ENCODE measurements at places on chromosomes 1 and 21.

DNA sequence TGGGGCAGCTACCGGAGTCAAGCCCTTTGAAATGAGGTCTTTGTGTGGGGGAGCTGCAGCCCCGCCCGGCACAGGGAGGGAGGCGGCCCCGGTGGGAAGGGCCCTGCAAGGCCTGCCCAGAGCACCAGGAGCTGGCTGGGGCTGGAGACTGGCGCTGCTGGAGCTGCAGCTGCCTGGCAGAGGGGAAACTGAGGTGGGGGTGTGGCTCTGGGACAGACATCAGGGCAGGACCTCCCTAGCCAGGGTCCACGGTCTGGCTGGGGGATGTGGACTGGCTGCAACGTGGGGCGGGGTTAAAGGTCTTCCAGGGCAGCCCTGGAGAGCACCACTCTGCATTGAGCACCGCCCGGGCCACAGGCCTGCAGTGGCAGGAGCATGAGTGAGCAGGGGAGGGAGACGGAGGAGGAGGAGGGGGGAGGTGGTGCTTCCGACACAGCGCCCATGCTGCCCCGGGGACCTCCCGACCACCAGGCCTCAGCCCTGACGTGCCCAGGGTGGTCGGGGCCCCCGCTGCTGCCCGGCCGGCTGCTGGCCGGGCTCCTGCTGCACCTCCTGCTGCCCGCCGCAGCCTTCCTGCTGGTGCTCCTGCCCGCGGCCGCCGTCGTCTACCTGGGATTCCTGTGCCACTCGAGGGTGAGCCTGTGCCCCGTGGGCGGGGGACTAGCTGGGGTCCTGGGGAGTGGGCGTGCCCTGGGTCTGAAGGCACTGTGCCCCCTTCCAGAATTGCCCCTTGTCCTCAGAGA, 4.8 kb upstream of the ANKRD65 start:
- peak; percentile 81 for DNase-seq

DNA sequence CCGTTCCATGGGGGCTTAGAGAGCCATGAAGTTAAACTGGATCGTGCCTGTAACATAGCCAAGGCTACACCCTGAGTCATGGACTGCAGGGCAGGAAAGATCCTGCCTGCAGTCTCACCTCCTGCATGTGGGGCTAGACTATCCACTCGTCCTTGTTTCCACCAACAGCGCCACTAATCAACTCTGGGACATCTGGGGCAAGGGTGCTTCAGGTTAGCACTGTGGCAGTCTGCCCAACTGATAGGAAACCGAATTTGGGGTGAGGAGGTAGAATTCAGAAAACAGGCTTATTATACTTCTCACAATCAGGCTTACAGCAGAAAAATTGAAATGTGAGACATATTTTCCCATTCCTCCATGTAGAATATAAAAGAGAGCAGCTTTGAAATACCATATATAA, 85.2 kb upstream of the ADAM30 start:
- DNase-seq = no peak

- DNase-seq = no peak
Measured at GRCh38 chr1:167520711-167521206, 2.4 kb upstream of the CD247 start.

GRCh38 chr1:67053535-67053784, 488 bp downstream of the SLC35D1 start:
- DNase-seq = peak; percentile 78

DNA sequence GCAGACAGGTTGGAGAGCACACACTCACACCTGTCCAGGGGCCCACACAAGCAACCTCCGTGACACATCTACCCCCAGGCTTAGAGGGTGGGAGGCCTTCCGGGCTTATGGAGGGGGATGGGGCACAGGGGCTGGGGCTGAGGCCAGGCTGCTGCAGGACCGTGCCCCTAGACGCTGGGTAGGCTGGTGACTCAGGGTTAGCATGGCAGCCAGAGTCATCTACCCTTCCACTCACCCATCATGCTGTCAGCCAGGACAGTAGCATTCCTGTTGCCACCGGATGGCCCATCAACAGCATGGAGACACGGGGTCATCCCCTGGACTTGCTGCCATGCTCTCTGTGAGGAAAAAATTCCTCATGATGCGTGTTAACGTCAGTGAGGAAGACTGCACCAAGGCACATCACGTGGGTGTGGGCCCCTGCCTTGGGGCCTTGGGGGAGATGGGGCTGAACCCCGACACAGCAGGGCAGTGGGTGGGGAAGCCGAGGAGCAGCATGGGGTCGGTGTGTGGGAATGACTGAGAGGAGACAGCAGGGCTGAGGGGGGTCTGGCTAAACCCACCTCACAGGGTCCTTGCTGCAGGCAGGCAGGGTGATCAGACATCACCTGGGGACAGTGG, 52.8 kb downstream of the WNT9A start:
- DNase-seq = no peak

DNA sequence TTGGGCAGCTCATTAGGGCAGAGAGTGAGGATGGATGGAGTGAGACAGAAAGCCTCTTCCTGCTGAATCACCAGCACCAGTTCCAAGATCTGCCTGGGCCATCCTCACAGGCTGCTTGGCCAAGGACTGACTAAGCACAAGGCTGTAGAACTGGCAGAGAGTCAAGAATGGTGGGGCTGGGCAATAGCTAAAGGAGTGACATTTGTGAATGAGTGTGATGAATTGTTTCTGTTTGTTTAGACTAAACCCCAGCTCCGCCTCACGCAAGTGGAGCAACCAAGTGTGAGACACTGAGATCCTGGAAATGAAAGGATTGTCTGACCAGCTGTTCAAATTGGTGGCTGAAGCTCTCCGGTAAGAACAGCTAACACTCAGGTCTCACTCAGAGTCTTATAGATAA, 38.6 kb downstream of the BRINP2 start:
- peak; percentile 81 for DNase-seq
